ENCODE measurements at places on chromosomes 3 and 15.

GRCh38 chr3:65703026-65703425 is 335.7 kb downstream of the MAGI1 start:
- DNase-seq = no peak

DNA sequence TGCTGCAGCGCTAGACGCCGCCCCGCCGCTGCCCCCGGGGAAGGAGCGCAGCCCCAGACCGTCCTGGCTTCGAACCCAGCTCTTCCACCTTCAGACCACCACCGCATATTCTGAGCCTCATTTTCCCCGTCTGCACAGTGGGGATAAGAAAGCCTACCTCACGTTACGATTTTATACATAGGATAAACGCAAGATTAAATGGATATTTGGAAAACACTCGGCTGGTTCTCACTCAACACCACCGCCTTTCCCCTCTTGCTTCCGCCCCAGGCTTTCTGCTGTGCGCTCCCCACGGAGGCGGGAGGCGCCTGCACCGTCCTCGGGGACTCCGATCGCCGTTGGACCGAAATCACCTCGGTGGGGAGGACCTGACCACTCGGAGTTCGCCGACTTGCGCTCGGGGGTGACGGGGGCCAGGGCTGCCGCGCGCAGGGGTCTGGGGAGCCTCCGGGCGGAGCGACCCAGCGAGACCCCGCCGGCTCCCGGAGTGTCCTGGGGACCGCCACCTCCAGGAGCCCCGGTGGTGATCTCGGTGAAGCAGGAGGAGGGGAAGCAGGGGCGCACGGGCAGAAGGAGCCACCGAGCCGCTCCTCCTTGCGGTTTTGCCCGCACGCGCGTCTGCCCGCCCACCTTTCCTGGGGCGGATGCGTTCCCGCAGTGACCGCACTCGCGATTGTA is 4.0 kb downstream of the FBXL22 start:
- DNase-seq = peak; percentile 33

DNA sequence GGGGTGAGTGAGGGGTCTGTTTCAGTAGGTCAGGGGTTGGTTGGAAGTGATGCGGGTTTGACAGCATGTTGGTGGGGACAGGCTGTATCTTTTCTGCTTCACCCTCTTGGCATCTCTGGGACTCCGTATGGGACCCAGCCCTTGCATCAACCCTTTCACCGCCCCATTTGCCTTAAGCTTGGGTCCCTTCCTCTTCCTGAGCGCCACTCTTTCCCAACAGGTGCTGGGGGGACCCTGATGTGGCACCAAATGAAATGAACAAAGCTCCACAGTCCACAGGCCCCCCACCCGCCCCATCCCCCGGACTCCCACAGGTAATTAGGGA is 1.1 kb downstream of the EIF4G1 start:
- no peak for DNase-seq

DNA sequence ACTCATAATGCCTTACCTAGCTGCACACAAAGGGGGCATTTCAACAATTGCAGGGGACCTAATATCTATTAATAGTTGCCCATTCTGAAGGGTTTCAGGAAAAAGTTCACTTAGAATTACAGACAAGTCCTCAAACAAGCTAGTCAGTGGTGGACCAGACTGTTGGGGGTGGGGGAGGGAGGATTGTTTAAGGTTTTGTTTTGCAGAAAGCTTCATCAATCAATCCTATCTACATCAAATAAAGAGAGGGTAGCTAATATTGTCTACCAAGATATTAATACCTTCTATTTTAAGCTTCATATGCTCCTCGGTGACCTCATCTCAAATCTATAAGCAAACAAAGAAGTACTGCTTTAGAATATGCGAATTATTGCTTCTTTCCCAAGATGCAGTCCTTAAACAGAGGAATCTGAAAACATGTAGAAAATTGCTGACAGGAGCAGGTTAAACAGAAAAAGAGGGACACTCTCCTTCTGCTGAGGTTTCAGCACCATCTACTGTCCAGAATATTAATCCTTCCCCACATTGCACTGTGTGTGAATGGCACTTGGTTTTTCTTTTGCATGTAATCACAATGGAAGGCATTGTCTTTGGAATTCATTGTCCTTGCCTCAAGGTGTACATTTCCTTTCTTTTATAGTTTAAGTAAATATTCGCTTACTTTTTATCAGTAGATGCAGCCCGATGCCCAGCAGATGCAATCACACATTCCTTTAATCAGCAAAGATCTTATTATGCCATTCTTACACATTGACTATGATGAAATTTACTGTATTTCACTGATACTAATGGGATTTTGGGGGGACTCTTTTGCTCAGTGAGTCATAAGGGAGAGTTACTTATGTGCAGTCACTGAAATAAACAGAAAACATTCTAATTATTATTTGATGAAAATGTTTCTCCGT is 94.7 kb downstream of the IL5RA start:
- DNase-seq = no peak

GRCh38 chr15:79582650-79583049 is 150.5 kb downstream of the MINAR1 start:
- DNase-seq = no peak

- no peak for DNase-seq
Observed at GRCh38 chr3:185411133-185411532, 48.2 kb downstream of the MAP3K13 start.

DNA sequence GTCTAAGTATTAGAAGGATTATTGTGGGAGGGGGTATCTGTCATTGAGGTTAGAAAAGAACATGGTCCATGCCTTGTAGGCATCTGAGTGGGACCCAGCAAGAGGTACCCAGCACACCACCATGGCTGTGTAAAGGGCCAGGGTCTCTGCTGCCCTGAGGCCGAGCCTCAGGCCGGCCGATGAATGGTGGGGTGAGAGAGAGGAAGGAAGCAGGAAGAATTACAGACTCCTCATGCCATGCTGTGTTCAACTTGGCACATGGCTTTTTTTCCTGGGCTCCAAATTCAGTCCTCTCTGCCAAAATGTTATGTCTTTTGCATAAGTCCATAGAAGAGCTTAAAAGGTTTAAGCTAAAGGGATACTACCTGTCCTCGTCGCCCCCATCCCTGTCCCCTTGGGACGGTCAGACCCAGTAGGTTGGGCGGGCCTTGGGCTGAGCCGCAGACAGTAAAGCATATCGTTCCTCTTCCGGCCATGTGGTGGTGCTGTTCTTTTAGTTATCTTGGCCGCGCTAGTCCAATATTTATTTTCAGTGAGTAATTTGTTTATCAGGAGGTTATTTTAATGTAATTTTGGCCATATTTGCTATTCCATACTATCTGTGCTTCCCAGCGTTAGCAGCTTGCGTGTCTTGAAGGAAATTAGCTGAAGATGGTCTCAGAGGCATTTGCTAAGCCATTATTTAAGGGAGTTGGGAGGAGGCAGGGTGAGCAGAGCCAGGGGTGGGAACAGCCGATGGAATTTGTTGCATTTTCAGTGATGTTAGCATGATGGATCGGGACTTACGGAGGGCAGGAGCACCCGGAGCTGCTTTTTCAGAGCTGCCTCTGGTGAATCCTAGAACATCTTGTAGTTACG is 152.4 kb downstream of the AGBL1 start:
- no peak for DNase-seq
